ENCODE measurements at places on chromosomes 12 and 14.

DNA sequence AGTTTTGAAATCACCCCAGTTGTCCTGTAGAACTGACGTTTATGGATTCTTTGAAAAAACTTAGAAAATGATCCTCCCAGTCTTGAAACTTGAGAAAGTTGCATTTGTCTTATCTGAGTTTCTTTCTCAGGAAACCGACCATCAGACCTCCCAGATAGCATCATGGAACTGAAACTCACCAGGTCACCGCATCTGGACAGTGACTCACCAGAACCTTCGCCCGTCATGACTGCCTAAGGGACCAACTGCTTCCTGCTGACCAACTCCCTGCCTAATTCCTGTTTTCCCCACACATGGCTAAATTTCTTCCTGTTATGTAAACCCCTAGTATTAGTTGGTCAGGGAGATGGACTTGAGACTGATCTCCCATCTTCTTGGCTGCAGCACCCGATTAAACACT, 175.7 kb downstream of the RIMBP2 start:
- DNase-seq: no peak

DNA sequence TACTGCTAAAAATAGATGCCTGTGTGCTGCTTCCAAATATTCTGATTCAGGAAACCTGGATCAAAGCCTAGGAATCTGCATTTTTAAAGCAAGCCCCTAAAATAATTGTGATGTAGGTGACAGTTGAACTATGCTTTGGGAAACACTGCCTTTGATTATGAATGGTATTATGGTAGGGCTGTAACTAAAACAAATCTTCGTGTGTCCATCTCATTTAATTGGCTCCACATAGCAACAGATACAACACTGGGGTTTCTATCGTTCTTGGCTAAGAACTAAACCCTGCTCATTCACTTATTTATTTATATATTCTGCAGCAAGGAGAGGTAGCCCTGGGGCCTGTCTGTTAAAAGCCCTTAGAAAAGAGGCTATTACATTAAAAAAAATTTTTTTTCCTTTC, 23.0 kb upstream of the ITGA5 start:
- DNase-seq: no peak

DNA sequence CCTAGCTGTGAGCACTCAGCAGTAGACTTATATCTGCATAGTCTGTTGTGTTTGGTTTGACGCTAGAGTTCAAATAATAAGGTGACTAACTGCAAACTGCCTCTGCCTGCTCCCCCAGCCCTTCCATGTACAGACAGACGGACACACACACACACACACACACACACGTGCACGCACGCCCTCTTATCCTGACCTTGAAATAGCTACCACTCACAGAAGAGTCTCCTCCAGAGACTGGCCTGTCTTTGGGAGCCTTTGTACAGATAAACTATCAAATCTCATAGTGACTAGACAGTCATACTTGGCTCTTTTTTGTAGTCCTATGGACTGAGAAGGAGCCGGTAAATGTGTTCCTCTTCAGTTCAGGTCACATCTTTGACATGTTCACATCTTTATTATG, 158.4 kb downstream of the FBXL14 start:
- DNase-seq: no peak

GRCh38 chr14:83316356-83316755, 1782.7 kb upstream of the SEL1L start:
- DNase-seq: no peak

DNA sequence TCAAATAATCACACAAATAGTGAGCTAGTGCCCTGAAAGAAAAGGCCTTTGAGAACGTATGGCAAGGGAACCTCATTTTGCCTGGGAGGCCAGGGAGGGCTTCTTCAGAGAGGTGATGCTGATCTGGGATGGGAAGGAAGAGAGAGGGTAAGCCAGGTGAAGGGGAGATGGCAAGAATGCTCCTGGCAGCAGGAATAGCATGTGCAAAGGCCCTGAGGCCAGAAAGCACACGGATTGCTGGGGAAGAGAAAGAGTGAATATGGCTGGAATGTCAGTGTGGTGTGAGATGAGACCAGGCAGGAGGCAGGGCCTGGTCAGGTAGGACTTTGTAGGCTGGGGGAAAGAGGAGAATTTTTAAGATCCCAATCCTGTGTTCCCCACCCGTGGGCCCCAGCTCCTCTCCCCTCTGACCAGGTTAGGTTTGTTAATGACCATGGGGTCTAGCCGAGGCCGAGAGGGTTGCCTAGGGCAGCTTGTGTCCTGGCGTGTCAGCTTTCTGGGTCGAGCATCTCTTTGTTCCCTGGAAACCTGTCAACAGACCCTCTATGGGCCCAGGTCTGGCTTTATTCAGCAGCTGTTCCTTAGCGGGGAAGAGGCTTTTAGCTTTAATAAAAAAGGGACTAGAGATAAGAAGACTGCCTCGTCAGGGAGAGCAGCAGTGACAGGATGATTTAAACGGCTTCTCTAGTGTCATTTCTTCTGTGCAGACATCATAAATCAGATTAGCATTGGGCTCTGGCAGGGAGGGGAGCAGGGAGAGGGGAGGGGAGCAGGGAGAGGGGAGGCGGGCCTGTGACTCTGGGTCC, 123.4 kb downstream of the ADCK1 start:
- DNase-seq: no peak
